ENCODE measurements at places on chromosomes 12 and 14.

GRCh38 chr14:101062601-101063000 lies 159.1 kb upstream of the RTL1 start:
- DNase-seq, result no peak

DNA sequence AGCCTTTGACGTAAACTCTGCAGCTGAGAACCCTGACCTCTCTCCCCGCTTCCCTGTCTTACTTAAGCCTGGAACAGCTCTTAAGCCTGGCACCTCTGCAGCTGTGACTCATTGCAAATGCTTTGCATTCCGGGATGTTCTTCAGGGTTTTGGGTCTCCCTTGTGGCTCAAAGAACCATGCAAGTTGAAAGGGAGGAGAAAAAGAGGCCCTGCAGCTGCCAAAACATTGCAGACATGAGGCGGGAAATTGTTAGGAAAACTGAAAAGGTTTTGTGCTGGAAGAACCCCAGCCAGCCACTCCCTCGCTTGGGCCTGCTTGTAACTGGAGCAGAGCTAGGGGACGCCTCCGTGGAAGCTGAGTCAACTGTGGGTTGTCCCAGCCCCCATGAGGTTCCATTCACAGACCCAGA lies 60.2 kb upstream of the FERMT2 start:
- DNase-seq, result no peak

DNA sequence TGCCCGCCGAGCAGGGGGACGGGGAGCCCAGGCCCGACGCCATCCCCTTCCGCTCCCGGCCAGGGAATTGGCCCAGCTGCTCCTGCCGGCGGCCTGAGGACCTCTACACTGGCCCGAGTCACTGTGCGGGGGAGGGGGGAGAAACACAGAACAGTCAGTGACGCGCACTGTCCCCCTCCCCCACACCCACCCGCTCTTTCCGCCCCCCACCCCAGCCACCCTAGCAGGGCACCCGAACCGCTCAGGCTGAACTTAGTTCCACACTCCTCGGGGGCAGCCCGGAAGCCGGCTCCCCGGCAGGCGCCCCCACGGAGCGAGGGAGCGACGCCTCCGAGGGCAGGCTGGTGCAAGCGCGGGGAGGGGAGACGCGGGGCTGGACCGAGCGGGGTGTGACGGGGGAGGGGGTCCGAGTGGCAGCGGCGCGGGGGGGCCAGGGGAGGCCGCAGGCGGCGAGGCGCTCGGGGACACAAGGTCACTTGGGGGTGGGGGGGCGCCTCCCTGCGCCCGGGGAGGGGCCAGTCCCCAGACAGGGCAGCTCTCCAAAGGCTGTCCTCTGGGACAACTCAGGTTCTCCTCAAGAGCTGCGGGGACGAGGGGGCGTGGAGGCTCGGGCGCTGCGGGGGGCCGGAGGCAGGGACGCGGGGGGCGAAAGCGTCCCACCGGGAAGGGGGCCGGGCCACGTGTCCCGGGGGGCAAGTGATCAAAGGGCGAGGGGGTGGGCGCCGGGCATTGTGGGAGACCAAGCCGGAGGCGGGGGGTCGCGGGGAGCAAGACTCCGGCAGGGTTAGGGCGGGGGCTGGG lies 648 bp downstream of the CHD4 start:
- DNase-seq, result no peak

- no peak for DNase-seq
Measured at GRCh38 chr12:121227294-121227693, 17.4 kb downstream of the P2RX4 start.

DNA sequence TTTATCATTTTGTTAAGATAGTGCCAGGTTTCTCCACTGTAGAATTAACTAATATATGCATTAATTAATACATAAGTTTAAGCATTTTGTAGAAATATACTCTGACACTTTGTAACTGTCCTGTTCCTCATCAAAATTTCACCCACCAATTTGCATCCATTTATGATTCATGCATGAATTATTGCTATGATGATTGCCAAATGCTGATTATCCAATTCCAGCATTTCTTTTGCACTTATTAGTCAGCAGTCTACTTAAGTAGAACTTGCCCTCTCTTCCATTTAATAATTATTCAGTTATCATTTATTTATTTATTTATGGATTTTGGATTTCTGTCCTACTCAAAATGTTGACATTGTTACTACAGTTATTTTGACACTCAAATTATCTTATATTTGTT lies 72.2 kb downstream of the SLC6A15 start:
- no peak for DNase-seq

GRCh38 chr12:96205908-96206307 lies 11.7 kb downstream of the ELK3 start:
- DNase-seq, result no peak

DNA sequence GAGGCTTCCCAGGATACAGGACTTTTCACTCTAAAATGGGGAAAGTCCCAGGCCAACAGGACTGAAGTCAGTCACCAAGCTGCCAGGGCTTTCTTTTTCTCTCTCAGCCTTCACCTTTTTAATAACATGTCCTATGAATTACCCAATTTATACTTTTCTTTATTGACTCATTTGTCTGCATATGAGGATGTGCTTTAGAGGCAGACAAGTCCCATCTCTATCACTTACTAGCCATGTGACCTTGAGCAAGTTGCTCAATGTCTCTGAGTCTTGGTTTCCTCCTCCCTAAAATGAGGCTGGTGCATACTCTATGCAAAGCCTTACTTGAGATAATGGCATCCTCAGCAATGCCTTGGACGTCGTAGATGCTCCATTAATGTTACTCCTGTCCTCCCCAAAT lies 98.1 kb upstream of the TMPO start:
- DNase-seq, result no peak

- DNase-seq, result no peak
Measured at GRCh38 chr12:50043854-50044253, 13.5 kb upstream of the ASIC1 start.

DNA sequence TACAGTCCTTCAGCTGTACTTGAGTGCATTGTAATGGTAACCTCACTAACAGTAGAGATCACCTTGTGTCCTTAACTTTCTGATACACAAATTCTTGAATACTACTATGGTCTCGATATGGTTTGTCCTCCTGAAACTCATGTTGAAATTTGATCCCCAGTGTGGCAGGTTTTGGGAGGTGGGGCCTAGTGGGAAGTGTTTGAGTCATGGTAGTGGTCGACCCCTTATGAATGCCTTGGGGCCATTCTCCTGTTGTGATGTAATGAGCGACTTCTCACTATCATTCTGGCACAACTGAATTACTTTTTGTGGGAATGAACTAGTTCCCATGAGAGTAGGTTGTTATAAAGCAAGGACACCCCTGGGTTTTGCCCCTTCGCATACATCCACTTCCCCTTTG lies 52.3 kb downstream of the IPO8 start:
- DNase-seq, result no peak

DNA sequence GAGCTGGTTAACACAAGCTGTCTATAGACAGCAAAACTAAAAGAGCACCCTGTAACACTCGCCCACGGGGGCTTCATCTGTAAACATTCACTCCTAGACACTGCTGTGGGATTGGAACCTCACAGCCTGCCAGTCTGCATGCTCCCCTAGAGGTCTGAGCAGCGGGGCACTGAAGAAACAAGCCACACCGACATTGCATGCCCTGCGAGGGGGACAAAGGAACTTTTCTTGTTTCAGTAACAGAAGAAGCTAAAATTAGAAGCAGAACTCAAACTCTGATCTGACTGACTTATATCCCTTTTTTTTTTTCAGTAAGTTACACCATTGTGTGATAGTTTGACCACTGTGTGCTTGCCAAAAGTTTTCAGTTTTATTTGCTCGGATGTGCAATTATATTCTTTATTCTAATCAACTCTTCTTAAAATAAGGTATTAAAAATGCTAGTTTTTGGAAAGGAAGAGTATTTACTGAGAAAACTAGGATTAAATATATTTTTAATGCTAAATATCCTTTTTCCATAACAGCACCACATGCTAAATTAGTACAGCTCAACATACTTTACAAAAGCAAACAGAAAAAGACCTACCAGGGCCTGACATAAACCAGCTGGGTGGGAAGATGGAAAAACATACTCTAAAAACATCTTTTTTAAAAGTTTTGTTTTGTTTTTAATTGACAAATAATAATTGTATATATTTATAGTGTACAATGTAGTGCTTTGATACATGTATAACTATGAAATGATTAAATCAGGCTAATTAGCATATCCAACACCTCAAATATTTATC lies 100.2 kb downstream of the EPS8 start:
- no peak for DNase-seq

DNA sequence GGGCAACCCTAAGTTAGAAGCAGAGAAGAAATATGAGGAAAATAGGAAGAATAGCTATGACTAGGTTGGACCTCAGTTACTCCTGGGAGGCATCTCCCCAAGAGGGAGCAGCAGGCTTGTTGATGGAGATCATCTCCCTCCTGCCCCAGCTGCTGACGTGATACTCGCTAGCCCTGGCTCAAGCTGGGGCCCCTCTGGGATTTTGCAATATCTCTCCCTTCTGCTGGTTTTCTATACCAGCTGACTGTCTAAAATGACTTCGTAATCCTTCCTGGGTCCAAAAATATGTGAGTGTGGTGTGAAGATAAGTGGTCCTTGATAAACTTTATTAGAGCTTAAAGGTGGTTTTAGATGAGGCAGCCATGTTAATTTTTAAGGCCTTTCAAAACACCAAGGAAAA lies 4.5 kb upstream of the HECTD4 start:
- no peak for DNase-seq

DNA sequence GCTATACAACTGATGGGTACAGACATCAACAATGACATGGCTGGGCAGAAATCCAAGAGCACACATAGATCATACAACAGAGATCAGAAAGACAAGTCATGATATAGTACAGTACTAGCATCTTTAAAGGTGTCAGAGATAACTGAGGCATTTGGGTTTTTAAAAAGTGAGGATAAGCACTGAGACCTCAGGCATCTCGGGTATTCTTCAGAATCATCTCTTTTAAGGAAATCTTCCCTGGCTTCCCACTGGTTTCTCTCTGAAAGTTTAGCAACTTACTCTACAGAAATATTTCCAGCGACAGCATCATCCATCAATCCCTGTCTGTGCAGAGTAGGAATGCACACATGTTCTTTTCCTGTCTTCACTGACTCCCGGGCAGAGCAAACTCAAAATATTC lies 93.2 kb upstream of the PARP11 start:
- no peak for DNase-seq

GRCh38 chr14:87457720-87458119 lies 535.3 kb downstream of the GALC start:
- no peak for DNase-seq

GRCh38 chr14:90274808-90275457 lies 18.6 kb downstream of the PSMC1 start:
- no peak for DNase-seq

GRCh38 chr12:39905152-39905551 lies 200.7 kb downstream of the SLC2A13 start:
- DNase-seq, result no peak

DNA sequence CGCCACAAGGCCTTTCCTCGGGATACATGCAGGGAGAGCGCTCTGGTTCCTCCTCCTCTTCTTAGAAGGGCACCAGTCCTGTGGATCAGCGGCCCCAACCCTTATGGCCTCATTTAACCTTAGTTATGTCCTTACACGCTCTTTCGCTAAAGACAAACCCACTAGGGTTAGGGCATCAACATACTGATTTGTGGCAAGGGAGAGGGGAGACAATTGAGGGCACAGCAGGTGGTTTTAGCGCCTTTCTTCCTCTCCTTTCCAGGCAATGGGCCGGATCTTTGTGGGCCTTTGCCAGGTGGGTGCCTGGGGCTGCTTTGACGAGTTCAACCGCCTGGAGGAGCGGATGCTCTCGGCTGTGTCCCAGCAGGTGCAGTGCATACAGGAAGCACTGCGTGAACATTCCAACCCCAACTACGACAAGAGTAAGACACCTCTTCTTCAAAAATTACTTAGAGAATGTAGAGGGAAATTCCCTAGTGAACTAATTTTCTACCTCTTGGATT lies 43.6 kb downstream of the DYNC1H1 start:
- DNase-seq, result no peak

DNA sequence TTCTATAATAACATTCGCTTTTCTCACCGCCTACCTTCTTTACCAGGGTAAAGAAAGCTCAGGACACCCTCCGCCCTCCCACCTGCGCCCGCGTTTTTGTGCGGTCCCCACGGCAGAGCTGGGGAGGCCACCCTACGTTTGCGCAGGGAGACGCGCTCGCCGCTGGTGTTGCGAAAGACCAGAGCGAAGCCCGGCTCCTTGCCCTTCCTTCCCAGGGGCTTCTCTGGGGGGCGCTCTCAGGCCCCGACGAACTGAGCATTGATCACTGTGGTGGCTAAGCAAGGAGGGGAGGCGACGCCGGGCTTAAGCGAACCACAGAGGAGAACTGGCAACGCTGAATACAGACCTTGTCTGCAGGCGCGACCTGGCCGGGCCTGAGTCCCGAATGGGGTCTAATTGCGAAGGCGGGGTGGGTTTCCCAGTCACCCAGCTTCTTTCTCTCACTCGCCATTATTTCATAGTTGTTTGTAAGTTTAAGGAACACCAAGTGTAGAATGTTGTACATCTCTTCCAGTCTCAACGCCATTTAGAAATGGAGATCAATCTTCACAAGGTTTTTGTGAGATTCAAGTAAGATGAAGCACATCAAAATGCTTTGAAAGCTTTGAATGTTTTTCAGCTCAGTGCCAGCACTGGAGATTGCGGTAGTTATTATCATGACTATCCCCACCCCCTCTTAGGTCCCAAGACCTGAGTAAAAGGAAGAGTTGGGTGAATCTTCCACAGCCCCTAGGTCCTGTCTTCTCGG lies 1.7 kb upstream of the NKX2-1 start:
- DNase-seq, result no peak

DNA sequence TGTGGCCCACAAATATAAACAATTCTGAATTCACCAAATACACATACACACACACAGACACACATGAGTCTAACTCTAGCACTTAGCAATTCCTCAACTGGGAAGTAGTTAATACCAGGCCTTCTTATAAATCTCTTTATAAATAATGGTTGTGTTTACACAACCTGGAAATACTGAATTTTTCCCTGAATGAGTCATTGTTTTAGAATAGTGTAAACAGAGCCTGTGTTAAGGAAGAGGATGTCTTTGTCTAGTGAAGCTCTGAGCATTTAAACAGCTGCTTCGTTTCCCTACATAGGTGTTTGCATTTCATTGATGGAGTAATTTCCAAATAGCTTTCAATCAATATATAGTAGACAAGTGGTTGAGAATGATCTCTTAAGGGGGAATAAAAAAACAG lies 218.8 kb downstream of the BTG1 start:
- DNase-seq, result peak; percentile 44

DNA sequence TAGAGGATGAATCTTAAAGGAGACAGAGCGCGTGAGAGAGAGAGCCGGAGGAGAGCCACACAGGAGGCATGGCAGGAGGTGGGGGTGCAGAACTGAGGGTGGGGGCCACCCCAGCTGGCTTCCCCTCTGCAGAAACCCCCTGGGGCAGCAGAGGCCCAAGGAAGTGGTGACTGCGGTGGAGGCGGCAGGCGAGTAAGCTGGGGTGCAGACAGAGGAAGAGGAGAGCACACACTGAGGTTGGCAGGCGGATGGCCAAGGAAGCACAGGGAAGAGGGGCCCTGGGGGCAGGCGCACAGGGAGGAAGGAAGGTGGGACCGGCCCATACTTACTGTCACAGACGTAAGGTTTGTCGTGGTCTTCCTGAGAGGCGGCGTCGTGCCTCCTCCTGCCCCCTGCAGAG lies 179.8 kb downstream of the DPF3 start:
- DNase-seq, result no peak
